Gastroesophageal sphincter (tissue), 4 donors: ENCODE measurements at places on chromosomes 3 and 15.

GRCh38 chr3:175591375-175591774 lies 732.2 kb downstream of the NAALADL2 start:
- no peak overlapping the region for H3K27ac ChIP-seq
- H3K4me1 ChIP-seq: no peaks in the 10 kb centered on the region
- ATAC-seq: no peak

- H3K4me1 ChIP-seq: no peaks in the 10 kb centered on the region
- H3K4me3 ChIP-seq: no peak overlapping the region
- no peaks in the 10 kb centered on the region for H3K27me3 ChIP-seq
- H3K36me3 ChIP-seq: no peaks in the 10 kb centered on the region
Measured at GRCh38 chr3:4029135-4029534, 229.9 kb downstream of the LRRN1 start.

GRCh38 chr3:142912402-142913172 lies 23.7 kb upstream of the PCOLCE2 start:
- H3K4me1 ChIP-seq: peaks cover 23% of the 10 kb centered on the region
- ATAC-seq: peak; percentile 64
- H3K27ac ChIP-seq: peak overlapping the region; percentile 38

- no peaks in the 10 kb centered on the region for H3K27me3 ChIP-seq
- H3K4me3 ChIP-seq: no peak overlapping the region
- no peak for ATAC-seq
- H3K36me3 ChIP-seq: no peaks in the 10 kb centered on the region
- H3K27ac ChIP-seq: no peak overlapping the region
Measured at GRCh38 chr15:40046721-40047414, 7.9 kb upstream of the SRP14 start.

- ATAC-seq: no peak
- no peaks in the 10 kb centered on the region for H3K27me3 ChIP-seq
- no peaks in the 10 kb centered on the region for H3K36me3 ChIP-seq
- H3K4me1 ChIP-seq: peaks cover 63% of the 10 kb centered on the region
- no peak overlapping the region for H3K27ac ChIP-seq
- H3K4me3 ChIP-seq: no peak overlapping the region
Measured at GRCh38 chr3:12946649-12947316, 105.4 kb upstream of the RPL32 start.

DNA sequence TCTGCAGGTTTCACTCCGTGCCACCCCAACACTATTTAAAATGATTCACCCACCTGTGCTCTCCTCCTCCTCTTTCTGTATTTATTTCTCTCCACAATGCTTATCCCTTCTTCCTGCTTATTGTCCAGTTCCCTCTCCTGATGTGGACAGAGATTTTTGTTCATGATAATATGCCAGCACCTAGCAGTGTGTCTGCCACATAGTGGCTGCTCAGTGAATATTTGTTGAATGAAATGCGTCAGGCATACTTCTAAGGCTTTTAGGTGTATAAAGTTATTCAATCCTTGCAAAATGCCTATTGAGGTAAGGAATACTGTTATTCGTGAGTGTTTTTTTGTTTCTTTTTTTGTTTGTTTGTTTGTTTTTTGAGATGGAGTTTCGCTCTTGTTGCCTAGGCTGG lies 67.5 kb upstream of the MME start:
- H3K27ac ChIP-seq: no peak overlapping the region
- no peaks in the 10 kb centered on the region for H3K27me3 ChIP-seq
- H3K36me3 ChIP-seq: no peaks in the 10 kb centered on the region
- ATAC-seq: no peak
- H3K4me1 ChIP-seq: no peaks in the 10 kb centered on the region

DNA sequence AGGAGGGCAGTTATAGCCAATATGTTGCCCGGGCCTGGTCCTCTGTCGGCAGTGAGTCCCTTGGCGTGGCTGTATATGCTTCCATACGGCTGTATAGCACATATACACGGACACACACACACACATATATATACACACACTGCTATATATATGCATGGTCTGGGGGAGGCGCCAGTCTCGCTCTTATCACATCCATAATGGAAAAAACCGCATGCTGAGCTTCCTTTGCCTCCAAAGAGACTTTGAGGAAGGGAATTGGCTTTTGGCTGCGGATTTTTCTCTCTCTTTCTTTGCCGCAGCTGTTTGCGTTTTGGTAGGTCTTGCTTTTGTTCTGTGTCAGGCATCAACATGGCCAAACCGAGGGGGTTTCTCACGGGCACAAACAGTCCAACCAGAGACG lies 11.3 kb upstream of the TMEM115 start:
- no peak overlapping the region for H3K27ac ChIP-seq
- H3K4me3 ChIP-seq: no peak overlapping the region
- no peaks in the 10 kb centered on the region for H3K36me3 ChIP-seq
- ATAC-seq: no peak
- H3K27me3 ChIP-seq: peaks cover 5% of the 10 kb centered on the region
- H3K4me1 ChIP-seq: no peaks in the 10 kb centered on the region

GRCh38 chr15:64680097-64680496 lies 95.3 kb downstream of the RBPMS2 start:
- no peaks in the 10 kb centered on the region for H3K4me1 ChIP-seq
- no peaks in the 10 kb centered on the region for H3K27me3 ChIP-seq
- no peaks in the 10 kb centered on the region for H3K36me3 ChIP-seq
- no peak overlapping the region for H3K4me3 ChIP-seq

DNA sequence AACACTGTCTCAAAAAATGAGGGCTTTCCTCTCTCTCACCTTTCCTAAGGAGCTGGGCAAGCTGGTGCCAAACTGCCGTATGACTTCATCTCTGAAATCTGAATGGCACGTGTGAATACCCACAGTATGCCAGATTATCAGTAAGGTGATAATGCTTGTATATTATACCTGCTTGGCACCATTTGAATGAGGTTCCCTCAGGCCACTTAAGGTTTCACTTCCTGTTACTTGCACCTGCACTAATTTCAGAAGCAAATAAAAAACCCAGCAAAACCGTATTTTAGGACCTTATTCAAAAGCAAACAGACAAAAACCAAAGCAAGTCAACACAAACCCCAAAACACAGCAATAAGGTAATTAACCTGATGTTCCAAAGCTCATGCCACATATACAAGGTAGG lies 19.7 kb downstream of the FOXP1 start:
- H3K27me3 ChIP-seq: no peaks in the 10 kb centered on the region
- ATAC-seq: no peak
- peaks cover 45% of the 10 kb centered on the region for H3K4me1 ChIP-seq
- no peaks in the 10 kb centered on the region for H3K36me3 ChIP-seq
- H3K27ac ChIP-seq: no peak overlapping the region

DNA sequence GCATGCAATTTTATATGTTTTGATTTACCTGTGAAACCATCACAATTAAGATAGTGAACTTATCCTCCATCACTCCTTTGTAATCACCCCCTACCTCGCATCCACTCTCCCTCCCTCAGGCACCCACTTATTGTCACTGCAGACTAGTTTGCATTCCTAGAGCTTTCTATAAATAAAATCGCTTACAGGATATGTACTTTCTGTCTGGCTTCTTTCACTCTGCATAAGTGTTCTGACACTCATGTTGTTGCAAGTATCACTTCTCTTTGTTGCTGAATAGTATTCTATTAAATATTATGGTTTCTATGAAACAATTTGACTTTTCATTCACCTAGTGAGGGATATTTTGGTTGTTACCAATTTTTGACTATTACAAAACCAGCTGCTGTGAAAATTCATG lies 139.3 kb downstream of the RSRC1 start:
- H3K27me3 ChIP-seq: no peaks in the 10 kb centered on the region
- H3K27ac ChIP-seq: no peak overlapping the region
- H3K4me1 ChIP-seq: no peaks in the 10 kb centered on the region
- H3K4me3 ChIP-seq: no peak overlapping the region

DNA sequence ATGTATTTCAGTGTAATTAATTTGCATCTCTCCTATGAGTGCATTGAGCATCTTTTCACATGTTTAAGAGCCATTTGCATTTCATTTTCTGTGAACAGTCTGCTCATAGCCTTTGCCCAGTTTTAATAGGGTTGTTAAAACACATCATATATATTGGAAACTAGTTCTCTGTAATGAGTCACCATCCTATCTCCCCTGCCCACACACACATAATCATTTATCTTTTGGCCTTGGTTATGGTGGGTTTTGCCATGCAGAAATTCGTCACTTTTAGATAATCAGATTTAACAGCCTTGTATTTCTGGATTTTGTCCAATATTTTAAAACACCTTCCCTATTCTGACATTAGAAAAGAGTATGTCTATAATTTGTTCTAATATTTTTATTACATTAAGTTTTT lies 11.9 kb upstream of the CHRM5 start:
- H3K4me1 ChIP-seq: no peaks in the 10 kb centered on the region
- H3K36me3 ChIP-seq: no peaks in the 10 kb centered on the region
- no peak overlapping the region for H3K27ac ChIP-seq
- H3K4me3 ChIP-seq: no peak overlapping the region
- no peak for ATAC-seq
- H3K27me3 ChIP-seq: no peaks in the 10 kb centered on the region

- no peak overlapping the region for H3K4me3 ChIP-seq
- ATAC-seq: no peak
- H3K4me1 ChIP-seq: no peaks in the 10 kb centered on the region
- H3K36me3 ChIP-seq: no peaks in the 10 kb centered on the region
Measured at GRCh38 chr15:41969851-41970431, 2.4 kb downstream of the EHD4 start.

- H3K27me3 ChIP-seq: no peaks in the 10 kb centered on the region
- H3K36me3 ChIP-seq: no peaks in the 10 kb centered on the region
- no peak overlapping the region for H3K27ac ChIP-seq
- no peak overlapping the region for H3K4me3 ChIP-seq
Measured at GRCh38 chr3:169085827-169086226, 577.7 kb downstream of the MECOM start.

GRCh38 chr3:153274561-153274960 lies 112.5 kb downstream of the RAP2B start:
- H3K4me1 ChIP-seq: no peaks in the 10 kb centered on the region
- no peak overlapping the region for H3K27ac ChIP-seq
- H3K4me3 ChIP-seq: no peak overlapping the region
- ATAC-seq: no peak

- ATAC-seq: no peak
- H3K27ac ChIP-seq: no peak overlapping the region
- H3K27me3 ChIP-seq: peaks cover 15% of the 10 kb centered on the region
- H3K4me1 ChIP-seq: no peaks in the 10 kb centered on the region
Measured at GRCh38 chr15:29403772-29404171, 134.2 kb upstream of the NSMCE3 start.

DNA sequence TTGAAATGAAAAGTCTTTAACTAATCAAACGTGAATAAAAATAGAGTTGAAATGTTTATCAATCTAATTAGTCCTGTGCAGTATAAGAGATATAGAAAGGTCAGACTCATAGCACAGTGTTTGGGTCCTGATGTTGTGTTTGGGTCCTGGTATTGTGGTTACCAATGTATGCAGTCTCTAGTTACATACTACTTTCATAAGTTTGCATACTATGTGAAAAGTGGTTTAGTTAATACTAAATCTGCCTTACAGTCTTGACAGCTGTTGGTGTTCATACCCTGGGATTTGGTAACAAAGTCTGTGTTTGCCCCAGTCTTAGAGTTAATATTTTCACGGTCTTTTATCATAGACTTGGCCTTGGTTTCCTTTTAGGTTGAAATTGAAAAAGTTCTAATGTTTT lies 41.7 kb downstream of the KIF15 start:
- no peaks in the 10 kb centered on the region for H3K36me3 ChIP-seq
- H3K27me3 ChIP-seq: no peaks in the 10 kb centered on the region
- ATAC-seq: no peak
- no peaks in the 10 kb centered on the region for H3K4me1 ChIP-seq
- no peak overlapping the region for H3K27ac ChIP-seq
- H3K4me3 ChIP-seq: no peak overlapping the region

DNA sequence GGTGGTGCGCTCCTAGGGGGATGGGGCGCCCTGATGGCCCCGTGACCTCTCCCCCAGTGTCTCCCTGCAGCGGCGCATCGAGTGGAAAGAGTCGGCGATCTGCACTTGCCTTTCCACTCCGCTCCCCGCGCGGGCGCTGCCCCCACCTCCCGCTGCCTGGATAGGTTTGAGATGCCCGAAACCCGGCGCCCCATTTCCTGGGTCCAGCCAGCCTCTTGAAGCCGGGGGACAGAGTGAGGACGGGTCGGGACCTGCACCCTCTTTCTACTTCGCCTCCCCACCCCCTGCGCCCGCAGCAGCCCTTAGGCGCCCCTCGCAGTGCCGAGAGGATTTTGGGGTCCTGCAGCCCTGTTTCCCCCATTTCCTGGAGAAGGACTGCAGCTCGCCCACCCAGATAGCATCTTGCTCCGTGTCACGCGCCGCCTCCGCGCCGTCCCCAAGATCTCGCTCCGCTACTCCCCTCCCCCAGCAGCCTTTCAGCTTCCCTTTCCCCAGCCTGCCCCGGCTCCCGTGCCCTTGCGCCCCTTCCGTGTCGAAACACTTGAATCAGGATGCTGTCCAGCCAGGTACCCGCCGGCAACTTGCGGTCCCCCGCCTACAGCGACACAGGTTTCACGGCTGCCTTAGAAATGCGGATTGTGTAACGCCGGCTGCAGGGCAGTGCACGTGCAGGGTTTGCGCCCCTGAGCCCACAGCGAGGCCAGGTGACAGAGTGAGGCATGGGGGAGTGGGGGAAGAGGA lies 519 bp downstream of the ABHD6 start:
- no peaks in the 10 kb centered on the region for H3K27me3 ChIP-seq
- H3K36me3 ChIP-seq: no peaks in the 10 kb centered on the region
- H3K4me1 ChIP-seq: peaks cover 28% of the 10 kb centered on the region
- peak overlapping the region; percentile 81 for H3K4me3 ChIP-seq

DNA sequence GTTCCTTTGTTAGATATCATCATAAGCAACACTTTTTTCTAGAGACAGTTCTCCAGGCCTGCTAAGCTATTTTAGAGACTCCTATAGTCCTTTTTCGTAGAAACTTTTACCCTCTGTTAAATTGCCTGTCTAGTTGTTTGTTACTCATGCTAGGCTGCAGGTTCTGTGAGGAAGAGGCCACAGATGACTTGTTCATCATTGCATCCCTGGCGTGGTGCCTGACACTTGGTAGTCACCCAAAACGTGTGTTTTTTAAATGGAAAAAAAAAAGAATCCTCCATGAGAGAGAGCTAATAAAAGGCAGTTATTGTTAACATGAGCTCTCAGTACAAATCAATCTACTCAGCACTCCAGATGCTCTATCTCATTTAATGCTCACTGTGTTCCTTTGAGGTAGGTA lies 35.1 kb downstream of the CCDC54 start:
- no peak overlapping the region for H3K4me3 ChIP-seq
- no peak for ATAC-seq
- no peaks in the 10 kb centered on the region for H3K27me3 ChIP-seq
- H3K36me3 ChIP-seq: no peaks in the 10 kb centered on the region
- H3K27ac ChIP-seq: no peak overlapping the region
- no peaks in the 10 kb centered on the region for H3K4me1 ChIP-seq

GRCh38 chr3:149547413-149547812 lies 72.9 kb downstream of the TM4SF4 start:
- H3K4me1 ChIP-seq: peaks cover 80% of the 10 kb centered on the region
- H3K36me3 ChIP-seq: peaks cover under 1% of the 10 kb centered on the region
- H3K4me3 ChIP-seq: peak overlapping the region; percentile 8
- no peaks in the 10 kb centered on the region for H3K27me3 ChIP-seq

- no peaks in the 10 kb centered on the region for H3K4me1 ChIP-seq
- no peaks in the 10 kb centered on the region for H3K36me3 ChIP-seq
- peaks cover 25% of the 10 kb centered on the region for H3K27me3 ChIP-seq
- H3K27ac ChIP-seq: no peak overlapping the region
Measured at GRCh38 chr3:10933470-10933804, 59.1 kb upstream of the SLC6A1 start.

- H3K4me1 ChIP-seq: no peaks in the 10 kb centered on the region
- no peak overlapping the region for H3K27ac ChIP-seq
- no peak overlapping the region for H3K4me3 ChIP-seq
- no peaks in the 10 kb centered on the region for H3K36me3 ChIP-seq
- H3K27me3 ChIP-seq: no peaks in the 10 kb centered on the region
Measured at GRCh38 chr3:173045770-173046382, 95.2 kb downstream of the SPATA16 start.
